HEK293T (cell line): ENCODE measurements at places on chromosomes 4 and X.
A peak's percentile ranks its signal among the peaks of the same experiment; 100 is the strongest.

GRCh38 chr4:162852642-162853041, 314.0 kb downstream of the NAF1 start:
- DNase-seq, result no peak

- no peak for DNase-seq
Measured at GRCh38 chrX:154061801-154062200, 35.7 kb downstream of the MECP2 start.

DNA sequence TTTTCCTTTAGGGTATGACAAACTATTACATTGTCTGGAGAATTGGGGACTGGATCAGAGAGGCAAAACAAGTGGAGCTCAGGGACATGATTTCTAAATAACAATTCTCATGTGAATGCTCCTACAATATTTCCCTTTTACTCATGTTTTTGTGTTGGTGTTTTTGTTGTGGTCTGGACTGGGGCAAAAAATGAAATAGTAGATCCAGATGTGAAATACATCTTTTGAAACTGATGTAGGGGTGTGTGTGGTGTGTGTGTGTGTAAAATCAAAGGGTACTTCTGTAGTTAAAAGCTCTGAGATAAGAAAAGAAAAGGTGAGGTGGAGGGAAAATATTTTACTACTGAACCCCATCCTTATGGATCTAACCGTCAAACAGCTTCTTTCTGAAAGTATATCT, 188.4 kb upstream of the RPL34 start:
- DNase-seq, result no peak

GRCh38 chr4:128844931-128845330, 35.4 kb downstream of the JADE1 start:
- no peak for DNase-seq

DNA sequence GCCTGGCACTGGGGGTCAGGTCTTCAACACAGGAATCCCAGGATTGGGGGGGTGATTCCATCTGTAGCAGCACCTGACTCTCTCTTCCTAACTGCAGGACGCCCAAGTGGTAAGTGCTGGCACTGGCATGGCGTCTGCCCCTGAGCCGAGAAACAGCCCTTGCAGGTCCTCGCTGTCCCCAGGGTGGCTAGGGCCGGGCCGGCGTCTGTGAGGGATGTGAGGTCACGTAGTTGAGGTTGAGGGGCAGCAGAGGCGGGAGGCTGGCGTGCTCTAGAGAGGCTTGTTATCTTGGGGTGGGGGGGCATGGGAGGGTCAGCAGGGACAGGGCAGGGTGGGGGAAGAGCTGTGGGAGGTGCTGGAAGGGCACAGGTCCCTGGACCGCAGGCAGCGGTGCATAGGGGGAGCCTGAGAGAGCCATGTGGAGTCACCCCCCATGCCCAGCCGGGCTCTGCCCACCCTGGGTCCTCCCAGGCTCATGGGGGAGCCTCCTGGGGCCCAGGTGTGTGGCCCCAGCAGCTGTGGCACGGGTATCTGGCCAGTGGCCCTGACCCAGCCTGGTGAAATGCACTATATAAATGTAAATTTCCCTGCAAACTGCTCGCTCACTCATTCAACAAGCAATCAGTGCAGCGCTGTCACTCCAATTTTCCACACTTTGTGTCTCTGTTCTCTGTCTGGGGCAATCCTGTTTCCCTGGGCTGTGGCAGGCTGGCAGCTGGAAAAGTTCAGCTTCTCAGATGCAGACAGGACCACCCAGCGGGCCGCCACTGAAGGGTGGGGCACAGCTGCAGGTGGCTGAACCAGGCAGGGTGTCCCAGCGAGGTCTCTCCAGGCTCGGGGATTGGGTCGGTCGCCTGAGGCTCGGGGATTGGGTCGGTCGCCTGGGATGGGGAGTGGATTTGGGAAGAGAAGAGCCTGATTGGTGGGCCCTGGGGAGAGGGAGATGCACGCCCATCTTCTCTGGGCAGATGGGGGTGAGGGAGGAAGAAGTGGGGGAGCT, 102.2 kb upstream of the NKX1-1 start:
- DNase-seq, result no peak

GRCh38 chrX:63186137-63186536, 165.0 kb downstream of the SPIN4 start:
- DNase-seq, result no peak

GRCh38 chrX:101685923-101686322, 26.3 kb upstream of the ARMCX2 start:
- DNase-seq, result no peak

DNA sequence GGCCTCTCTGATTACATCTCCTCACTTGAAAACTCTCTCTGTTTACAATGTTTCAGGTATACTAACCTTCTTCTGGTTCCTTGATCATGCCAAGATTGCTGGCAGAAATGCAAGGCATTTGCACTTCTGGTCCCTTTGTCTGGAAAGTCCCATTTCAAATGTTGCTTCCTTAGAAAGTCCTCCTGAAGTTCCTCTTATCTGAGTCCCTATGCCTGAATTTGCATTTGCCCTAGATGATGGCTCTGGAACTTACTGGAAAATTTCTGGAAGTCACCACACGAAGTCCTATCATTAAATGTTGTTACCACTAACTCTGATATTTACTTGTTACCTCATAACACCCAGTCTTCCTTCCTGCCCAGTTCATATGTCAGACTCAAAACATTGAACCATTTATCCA, 176.4 kb downstream of the EFHC2 start:
- no peak for DNase-seq

DNA sequence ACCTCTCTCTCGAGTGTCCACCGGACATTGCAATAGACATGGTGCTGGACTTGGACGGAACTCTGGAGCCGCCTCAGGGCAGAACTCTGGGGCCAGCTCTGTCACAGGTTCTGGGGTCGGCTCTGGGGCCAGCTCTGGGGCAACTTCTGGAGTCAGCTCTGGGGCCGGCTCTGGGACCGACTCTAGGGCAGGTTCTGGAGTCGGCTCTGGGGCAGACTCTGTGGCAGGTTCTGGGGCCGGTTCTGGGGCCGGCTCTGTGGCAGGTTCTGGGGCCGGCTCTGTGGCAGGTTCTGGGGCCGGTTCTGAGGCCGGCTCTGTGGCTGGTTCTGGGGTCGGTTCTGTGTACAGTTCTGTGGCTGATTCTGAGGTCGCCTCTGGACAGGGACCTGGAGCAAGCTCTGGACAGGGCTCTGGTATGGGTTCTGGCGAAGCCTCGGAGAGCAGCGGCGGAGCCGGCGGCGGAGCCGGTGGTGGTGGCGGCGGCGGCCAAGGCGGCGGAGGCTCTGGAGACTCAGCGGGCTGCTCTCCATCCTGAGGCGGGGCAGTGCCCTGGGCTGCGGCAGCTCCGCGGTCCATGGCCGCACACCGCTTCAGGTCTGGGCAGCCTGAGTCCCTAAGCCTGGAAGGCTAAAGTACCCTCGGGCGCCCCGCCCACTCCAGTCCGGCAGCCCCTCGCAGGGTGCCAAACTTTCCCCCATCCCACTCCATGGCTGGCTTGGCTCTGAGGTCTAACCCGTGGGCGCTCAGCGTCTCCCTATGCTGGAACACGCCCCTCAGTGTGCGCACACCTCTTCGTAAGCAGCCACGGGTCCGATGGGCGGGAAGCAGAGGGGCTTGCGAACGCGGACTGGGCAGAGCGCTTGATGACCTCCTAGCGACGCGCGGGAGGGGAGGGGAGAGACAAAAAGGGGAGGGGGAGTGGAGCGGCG, at the start of gene DGKK:
TSS of gene DGKK (minus strand) at position 723 of the 929 bp plus-strand sequence. CDS start at position 576, 147 bp downstream.
- DNase-seq, result peak; percentile 30

DNA sequence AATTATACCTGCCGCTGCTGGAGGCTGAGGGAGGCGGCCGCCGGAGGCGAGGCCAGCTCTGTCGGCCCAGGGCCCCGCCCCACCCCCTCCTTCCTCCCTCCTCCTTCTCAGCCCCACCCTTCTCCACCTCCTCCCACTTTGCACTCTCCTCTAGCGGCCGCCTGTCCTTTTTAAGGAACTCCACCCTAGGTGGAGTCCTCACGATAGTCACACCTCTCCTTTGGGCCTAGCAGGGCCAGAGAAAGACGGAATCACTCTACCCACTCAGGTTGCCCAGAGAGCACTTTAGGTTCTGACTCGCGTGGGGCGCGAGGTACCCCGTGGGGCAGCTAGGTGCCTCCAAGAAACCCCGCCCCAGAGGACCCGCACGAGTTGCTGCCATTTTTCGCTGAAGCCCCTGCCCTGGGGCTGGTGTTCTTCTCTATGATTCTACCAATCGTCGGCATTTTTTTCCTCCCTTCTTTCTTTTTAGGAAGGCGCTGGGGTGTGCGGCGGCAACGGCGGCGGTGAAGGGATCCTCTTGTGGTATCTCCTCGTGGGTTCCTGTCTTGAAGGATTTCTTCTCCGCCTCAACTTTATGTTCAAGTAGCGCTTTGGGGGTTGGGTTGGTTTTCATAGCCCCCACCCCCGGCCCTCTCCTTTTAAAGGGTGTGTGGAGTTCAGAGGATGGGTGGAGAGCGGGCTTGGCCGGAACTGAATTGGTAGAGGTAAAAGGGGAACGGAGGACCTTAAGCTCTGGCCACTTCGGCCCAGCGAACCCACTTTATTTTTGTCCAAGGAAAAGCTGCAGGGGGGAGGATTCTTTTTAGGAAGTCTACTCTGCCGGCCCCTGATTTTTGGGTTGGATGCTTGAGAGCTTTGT, at the start of gene KLF8:
TSS of gene KLF8 (plus strand) at position 136 of the 862 bp plus-strand sequence. CDS start 979 bp downstream, outside the sequence.
- DNase-seq, result peak; percentile 18

DNA sequence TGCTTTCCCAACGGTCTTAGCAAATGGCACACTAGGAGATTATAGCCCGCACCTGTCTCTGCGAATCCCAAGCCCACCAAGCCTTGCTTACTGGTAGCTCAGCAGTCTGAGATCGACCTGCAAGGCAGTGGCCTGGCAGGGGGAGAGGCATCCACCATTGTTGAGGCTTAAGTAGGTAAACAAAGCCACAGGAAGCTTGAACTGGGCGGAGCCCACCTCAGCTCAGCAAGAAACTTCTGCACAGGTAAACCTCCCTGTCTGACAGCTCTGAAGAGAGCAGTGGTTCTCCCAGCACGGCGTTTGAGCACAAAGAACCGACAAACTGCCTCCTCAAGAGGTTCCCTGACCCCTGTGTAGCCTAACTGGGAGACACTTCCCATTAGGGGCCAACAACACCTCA, 42.8 kb downstream of the BRWD3 start:
- no peak for DNase-seq

DNA sequence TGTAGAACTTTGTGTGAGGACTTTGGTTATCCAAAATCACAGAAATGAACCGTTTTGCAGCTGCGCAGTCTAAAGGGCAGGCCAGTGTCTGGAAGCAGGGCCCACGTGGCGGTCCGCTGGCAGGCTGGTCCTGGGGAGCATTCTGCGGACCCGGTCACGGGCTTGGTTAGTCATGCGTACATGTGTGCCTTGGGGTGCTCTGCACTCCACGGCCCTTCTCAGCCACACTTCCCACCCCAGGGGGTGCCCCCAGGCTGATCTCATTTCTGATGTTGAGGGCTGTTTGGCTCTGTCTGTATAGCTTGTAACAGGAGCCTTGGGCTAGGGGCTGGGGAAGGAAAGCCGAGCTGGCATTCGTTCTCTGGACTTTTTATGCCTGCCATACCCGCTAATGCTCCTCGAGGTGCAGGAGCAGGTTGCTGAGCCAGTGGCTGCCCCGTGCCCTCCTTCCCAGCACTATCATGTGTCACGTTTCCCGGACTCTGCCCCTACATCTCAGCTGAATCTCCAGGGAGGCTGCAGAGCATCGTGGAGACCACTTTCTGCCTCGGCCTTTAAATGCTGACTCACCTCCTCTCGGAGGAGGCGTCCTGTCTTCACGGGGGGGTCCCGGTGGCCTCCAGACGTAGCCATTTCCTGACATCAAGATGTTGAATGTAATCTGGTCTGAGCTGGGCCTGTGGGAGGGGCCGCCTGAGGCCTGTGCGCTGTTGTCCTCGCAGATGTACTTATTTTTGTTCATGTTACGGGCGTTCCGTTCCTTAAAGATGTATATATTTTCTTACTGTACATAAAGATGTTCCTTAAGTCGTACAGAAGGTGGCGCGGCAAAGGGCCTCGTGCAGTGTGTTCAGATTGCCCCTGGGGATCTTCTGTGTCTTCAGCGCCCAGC, 11.4 kb upstream of the TADA2B start:
- DNase-seq, result no peak

DNA sequence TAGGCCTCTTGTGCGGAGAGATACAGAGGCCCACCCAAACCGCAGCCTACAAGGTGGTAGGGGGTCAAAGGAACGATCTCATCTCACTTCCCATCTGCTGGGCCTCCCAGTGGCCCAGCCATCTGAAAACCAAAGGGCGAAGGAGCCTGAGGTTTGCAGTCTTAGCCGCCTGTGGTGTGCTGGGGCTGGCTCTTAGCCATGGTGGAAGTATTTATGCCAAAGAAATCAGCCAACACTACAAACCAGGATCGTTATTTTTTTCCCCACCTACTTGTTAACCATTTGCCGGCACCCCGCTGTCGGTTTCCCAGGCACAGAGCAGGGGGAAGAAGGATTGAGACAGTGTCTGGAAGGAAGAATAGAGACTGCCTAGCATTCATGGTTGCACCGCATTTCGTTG, 30.9 kb upstream of the CDKL5 start:
- DNase-seq, result no peak

DNA sequence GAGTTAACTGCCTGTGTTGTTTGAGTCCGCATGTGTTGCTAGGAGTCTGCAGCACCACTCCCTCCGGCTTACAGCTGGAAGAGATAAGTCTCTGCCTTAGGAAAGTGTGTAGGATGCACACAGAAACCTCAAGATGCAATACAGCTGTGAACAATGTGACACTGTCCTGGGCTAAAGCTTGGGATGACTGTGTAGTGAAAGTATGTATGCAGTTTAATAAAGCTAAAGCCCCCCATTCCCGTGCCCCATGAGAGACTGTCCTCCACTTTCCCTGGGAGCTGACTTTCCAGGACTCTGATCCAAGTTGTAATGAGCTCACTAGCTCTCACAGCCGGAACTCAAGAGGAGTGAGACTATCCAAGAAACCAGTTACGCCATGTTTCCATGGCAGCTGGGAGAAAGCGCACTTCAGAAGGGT, 156.6 kb upstream of the FTHL17 start:
- no peak for DNase-seq

DNA sequence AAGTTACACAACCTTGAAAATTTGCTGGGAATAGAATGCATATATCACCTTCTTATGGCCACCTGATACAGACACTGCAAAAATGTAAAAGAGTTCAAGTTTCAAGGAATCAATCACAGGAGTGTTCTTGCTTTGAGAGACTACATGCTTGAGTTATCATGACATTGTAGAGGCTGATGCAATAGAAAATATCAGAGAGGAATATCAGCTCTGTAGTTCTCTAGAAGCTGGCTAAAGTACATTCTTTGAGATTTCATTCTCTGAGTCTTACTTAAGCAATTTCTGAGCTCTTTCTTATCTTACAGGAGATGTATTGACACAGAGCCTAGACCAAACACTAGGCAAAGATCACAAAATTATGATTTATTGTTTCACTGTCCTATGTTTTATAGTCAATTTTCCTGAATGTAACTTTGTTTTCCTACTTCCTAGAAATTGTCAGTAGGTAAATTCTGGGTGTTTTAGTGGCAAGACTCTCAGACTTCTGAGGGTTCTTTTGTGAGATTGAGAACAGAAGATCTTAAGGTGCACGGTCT, 152.1 kb upstream of the HPGD start:
- DNase-seq, result no peak

DNA sequence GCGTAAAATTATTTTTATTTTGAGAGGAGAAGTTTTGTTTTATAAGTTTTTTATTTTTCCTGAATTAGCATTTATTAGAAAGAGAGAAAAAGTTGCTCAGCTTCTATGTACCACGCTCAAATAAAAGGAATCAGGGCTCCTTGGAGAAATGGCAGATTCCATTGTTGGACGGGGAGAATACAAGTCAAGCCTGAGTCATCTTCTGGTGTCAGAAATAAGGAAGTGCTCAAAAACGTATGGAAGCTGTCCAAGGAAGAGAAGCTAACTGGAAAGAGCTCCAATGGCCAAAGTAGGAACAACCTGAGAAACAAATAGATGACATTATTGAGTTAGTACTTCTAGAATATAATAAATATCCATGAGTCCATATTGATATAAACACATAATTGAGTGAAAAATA, 89.3 kb upstream of the NEIL3 start:
- DNase-seq, result no peak
